Stimulated activated naive B cell treated with anti-CD40 and anti-IgM and Interleukin-4, amounts not matched to agents 10 μg/mL and 1 μg/mL and 100 μg/mL, for 72 hours (primary cell): ENCODE measurements at places on chromosomes 1 and 21.

DNA sequence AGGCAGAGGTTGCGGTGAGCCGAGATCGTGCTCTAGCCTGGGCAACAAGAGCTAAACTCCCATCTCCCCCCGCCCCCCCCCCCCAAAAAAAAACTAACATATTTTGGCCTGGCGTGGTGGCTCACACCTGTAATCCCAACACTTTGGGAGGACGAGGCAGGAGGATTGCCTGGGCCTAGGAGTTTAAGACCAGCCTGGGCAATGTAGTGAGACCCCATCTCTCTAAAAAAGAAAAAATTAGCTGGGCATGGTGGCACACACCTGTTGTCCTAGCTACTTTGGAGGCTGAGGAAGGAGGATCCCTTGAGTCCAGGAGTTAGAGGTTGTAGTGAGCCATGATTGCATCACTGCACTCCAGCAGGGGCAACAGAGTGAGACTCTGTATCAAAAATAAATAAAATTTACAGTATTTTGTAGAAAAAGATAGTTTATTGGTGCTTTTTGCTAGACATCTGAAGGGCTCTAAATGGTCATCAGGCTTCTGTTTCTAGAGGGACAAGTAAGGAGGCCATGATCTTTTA, 9.0 kb downstream of the YTHDF2 start:
- no peak for DNase-seq

- DNase-seq = no peak
These were observed 58.2 kb downstream of the ALPL start for GRCh38 chr1:21567241-21568005.

- no peak for DNase-seq
These were observed 34.0 kb upstream of the ACADM start for GRCh38 chr1:75690547-75690946.

DNA sequence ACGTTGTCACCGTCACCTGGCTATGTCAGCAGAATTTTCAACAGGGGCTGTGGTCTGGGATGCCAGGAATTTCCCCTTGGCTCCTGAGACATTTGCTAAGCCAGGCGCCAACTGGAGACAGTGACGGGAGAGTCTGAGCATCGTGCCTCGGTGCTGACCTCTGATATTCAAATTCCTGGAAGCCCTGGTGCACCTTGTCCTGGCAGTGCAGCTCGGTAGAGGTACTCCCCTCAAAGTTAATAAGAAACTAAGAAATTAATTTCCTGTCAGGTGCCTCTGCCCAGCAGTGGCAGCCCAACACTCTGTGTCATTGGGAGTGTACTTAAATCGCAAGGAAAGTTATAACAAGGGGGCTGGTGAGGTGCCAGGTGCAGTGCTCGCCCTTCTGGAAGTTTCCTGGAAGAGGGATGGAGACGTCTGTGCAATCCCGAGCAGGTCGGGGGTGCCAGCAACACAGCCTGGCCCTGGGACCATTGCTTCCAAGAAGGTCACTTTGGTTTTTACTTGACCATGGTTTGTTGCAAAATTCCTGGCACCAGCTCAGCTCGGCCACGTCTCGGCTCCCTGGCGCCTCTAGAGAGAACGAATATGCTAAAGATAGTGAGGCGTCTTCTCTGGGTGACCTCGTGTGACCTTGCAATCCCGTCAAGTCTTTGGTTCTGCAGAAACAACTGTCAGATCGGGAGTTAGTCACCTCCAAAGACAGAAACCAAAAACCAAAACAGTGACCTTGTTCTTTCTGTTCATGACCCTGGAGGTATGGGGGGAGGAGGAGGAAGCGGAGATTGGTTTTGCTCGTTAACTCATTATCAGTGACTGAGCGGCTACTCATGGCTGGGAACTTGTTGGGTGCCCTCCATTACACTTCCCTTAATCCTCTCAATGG, 149.5 kb upstream of the VAMP3 start:
- DNase-seq = no peak

DNA sequence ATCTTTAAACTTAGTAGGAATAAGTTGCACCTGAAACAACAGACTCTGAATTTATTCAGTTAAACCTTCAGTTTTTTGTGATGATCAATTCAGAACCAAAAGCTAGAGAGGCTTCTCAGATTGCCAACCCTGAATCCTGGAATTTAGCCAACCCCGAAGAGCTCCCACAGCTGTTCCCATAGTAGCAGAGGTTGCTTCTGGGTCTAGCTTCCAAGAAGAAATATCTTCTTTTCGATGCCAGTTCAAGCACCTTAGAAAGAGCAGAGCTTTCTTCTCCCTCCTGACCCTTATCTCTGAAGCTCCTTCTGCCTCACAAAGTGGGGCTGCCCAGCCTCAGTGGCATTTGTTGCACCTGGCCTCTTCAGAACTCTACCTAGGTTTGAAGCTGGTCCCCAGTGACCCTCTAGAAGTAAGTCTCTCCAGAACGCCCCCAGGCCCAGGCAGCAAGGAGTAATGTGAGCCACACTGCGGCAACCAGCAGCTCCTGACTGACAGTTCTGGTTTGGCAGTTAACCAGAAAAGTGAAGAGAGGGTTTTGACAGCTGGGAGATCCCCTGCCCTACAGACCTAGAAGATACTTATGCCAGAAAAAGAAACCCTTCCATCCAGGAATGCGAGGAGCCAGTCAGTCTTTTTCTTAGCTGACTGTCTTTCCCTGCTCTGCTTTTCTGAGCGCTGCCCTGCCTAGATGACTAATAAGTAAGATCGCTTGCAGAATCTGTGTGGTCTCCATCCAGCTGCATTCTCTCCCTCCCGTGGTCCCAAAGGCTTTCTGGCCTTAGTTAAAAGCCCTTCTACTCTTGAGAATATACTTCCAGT, 165.9 kb downstream of the ADGRL4 start:
- DNase-seq = no peak

- peak; percentile 71 for DNase-seq
These were observed 6.0 kb upstream of the PITHD1 start for GRCh38 chr1:23772049-23772853.

- DNase-seq = no peak
These were observed 47.6 kb downstream of the TNFSF18 start for GRCh38 chr1:173002891-173003838.
